Uterus (tissue), 4 donors: ENCODE measurements at places on chromosomes 7 and 10. TPM values are rescaled to one million over a fixed set of nuclear protein-coding genes. Genes with fewer than 3 reads are reported as not detected.

Gene SFTPD
- total RNA-seq: not detected

Gene MEST
- total RNA-seq: 7.7 TPM

Gene GTF2IRD1
- total RNA-seq: 39.1 TPM

Gene NPY4R
- total RNA-seq: not detected

Gene NPFFR1
- total RNA-seq: not detected

Gene ADARB2
- total RNA-seq: 0.76 TPM

- DNase-seq: no peak
Observed at GRCh38 chr7:141362580-141363435, 188.4 kb upstream of the AGK start.

- no peak for DNase-seq
Observed at GRCh38 chr7:100171087-100171681, 2.8 kb upstream of the GAL3ST4 start.

DNA sequence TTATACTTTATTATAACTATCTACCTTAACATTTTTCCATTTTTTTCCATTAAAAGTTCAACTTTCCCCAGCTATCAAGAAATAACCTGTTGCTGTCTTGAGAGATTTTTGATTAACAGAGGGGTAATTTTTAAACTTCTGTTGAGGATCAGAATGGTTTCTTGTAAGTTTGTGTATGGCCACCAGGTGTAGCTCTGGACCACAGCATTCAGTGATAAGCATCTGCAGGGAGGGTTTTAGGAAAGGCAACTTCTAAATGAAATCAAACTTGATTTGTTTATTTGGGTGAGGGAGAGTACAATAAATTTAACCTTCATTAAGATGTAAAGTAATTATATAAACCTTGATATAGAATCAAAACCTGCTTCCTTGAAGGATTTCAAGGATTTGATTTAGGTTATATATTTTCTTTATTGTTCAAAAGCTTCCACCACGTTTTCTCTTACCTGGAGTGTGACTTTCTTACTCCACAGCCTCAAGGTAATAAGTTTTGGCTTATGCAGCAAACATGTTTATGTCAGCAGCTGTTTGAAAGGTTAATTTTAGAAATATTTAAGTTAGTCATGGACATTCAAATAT lies 153.3 kb downstream of the STK31 start:
- DNase-seq: no peak

- DNase-seq: no peak
Observed at GRCh38 chr10:123359539-123359938, 205.3 kb downstream of the BUB3 start.

DNA sequence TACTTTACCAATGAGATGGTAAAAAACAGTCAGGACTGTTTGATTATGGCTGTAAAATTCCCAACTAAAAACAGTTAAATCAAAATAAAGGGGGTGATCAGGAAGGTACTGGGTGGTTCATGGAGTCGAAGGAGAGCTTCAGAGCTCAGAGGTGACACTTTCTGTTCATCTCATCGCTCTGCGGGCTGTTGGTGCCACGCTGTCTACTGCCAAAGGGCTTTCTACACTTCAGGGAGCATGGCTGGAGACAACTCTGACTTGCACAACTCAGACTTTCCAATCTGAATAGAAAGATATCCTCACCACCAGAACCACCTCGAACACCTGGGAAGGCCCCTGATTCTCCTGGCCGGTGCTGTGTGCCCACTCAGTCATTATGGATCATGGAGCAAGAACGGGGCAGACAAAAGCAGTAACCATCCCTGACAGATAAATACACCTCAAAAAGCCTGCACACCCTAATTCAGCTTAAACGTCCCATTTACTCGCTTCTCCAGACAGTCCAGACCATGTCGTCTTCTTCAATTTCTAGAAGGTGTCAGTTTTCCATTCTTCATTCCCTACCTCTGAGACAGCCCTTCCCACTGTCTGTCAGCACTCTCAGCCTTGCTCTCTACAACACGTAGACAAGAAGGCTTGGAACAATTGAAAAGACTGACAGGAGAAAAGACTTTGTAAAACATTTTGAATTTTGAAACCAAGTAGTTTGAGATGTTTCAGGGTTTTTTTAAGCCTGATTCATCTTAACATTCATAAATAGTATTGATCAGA lies 348.7 kb upstream of the NFE2L3 start:
- DNase-seq: no peak

GRCh38 chr10:24825551-24825950 lies 101.9 kb upstream of the ARHGAP21 start:
- no peak for DNase-seq

- DNase-seq: peak; percentile 37
Observed at GRCh38 chr10:75430000-75430763, 1.2 kb upstream of the LRMDA start.

DNA sequence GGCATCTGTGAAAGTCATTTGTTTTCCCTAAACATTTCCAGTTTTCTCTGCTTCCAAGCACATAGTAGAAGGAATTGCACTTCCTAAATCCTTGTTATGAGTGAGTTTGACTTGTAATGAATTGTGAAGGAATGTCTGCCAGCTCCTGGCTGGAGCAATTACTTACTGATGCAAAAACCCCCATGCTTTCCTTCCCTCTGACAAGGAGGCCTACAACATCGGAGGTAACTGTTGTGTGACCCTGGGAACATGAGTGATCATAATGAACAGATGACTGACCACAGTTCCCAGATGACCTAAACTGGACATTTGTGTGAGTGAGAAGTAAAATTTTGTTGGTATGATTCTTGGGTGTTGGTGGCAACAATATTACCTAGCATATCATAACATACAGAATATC lies 21.4 kb upstream of the CPVL start:
- DNase-seq: no peak

DNA sequence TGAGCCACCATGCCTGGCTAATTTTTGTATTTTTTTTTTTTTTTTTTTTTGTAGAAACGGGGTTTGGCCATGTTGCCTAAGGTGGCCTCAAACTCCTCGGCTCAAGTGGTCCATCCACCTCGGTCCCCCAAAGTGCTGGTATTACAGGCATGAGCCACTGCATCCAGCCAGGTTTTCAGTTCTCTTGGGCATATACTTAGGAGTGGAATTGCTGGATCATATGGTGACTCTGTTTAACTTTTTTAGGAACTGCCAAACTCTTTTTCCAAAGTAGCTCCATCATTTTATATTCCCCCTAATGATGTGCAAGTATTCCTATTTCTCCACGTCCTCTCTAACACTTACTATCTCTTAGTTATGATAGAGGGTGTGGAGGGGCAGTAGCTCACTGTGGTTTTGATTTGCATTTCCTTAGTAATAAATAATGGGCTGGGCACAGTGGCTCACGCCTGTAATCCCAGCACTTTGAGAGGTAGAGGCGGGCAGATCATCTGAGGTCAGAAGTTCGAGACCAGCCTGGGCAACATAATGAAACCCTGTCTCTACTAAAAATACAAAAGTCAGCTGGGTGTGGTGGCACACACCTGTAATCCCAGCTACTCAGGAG lies 41.6 kb downstream of the SUFU start:
- DNase-seq: no peak

GRCh38 chr7:134724606-134725005 lies 54.8 kb upstream of the CALD1 start:
- no peak for DNase-seq

DNA sequence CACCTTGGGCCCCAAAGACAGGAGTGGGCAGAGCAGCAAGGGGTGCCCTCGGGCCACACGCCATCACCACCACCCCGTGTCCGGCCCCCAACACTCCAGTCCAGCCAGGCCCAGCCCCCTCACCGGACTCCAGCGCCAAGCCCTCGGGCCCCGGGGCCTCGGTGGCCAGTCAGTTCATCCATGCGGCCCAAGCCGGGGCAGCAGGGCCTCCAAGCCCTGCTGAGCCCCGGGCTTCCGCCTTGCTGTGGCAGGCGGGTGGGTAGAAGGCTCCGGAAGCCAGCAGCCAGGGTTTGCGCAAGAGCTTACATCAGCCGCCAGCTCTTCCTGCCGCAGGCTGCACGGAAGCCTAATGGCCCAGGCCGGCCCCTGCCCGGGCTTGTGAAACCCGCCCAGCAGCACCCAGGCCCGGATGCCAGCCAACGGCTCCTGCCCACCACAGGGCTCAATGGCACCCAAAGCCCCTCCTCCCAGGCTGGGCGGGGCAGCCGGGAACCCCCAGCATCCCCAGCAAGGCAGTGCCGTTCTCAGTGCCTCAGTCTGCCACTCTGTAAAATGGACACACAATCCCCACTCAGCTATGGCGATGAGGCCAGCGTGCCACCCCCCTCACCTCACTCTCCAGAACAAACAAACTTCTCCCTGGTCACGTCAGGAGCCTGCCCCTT lies 26.5 kb downstream of the TNRC18 start:
- peak; percentile 84 for DNase-seq

GRCh38 chr10:2686691-2687090 lies 380.7 kb upstream of the PFKP start:
- DNase-seq: no peak

DNA sequence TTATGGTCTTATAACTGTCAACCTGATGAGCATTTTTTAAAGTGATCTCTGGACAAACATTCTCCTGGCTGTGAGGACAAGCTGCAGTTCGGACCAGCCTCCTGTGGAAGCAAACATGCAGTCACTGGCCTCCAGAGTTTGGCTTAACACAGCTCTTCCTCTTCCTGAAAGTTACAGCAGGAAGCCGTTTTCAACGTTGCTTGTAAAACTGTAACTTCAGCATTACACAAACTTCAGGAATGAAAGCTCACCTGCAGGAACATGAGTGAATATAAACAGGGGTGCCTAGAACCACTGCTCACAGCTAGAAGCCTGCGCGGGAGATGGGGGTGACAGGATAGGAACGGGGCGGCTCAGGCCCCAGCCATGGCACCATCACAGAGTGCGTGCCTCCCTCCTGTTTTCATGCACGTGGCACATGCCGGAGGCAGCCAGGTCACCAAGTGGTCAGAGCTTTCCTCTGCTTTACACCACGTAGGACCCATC lies 292.9 kb upstream of the PITRM1 start:
- DNase-seq: no peak

GRCh38 chr10:131391936-131392335 lies 80.4 kb upstream of the TCERG1L start:
- no peak for DNase-seq
